ENCODE measurements at places on chromosomes 7 and 10.

- no peak for DNase-seq
These were observed 120.4 kb downstream of the ARHGAP21 start for GRCh38 chr10:24603333-24603732.

- no peak for DNase-seq
These were observed 1216.5 kb upstream of the AUTS2 start for GRCh38 chr7:68381731-68382130.

DNA sequence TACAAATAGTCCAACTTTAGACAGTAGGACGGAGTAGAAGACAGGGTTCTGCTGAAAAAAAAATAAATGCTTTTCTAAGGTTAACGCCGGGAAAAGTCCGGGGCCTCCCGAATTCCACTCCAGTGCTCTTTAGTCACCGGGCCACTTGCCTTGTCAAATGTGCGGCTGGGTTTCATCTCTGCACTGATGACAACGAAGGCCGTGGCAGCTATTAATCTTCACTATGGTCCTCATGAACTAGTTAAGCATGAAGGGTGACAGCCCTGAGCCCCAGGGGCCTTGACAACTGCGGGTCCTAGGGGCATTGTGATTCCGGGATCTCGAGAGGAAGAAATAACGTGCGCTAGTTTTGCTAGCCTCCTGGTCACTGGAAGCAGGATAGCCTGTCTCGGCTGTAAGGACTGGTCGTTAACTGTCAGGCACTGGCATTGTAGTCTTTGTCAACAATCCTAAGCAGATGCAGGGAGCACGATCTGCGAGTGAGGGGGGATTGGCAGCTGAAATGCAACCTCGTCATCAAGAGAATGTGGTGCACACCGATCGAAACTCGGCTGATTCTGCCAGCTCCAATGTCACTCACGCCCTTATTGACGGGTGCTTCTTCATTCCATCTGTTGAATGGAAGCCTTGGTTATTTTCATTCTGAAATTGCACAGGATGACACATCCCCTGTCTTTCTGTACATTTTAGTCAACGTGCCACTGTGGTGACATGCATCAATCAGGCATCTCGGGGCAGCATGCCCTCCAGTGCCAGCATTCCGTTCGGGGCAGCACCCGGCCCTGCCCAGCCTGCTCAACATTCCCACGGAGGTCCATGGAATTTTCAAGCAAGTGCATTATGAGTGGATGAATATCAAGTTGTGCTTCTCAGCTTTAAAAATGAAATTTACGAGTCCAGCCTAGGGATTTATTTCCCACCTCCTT is 51.6 kb upstream of the MGMT start:
- no peak for DNase-seq

DNA sequence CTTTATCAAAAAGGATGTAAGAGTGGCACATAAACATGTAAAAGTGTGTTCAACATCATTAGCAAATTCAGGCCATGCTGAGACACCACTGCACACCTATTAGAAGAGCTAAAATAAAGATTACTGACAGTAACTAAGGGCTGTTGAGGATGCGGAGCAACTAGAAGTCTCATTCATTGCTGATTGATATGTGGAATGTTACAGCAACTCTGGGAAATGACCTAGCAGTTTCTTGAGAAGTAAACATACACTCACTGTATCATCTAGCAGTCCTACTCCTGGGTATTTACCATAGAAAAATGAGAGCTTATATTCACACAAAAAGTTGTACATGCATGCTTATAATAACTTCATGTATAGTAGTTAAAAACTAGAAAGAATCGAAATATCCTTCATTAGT is 77.3 kb downstream of the CCSER2 start:
- DNase-seq = no peak

GRCh38 chr10:107865691-107866090 is 701.2 kb upstream of the SORCS1 start:
- no peak for DNase-seq

Measured in activated CD8-positive, alpha-beta memory T cell treated with anti-CD3 and anti-CD28 coated beads for 1 hour (primary cell).